ENCODE measurements at places on chromosomes 1 and 21.

DNA sequence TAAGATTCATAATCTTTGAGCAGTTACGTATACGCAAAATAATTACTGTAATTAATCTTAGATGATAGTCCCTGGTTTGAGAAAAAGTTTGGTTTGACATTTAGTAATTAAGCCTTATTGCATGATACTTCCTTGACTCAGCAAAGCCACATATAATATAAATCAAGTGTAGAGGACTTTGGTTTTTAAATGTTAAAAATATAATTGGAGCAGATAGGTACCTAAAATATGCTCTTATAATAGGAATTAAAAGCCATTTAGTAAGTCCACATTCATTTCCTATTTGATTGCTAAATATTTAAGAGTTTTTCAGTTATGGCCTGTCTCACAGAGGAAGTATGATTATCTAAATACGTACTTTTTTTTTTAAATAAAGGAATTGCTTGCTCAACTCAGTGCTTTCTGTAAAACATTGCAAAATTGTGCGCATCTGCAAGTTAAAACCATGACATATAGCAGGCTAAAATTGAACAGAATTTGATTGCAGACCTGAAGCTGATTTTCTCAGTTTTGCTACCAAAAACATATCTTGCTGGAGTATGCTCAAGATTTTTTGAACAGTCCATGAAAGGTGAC is 20.4 kb downstream of the RPE65 start:
- DNase-seq = no peak

DNA sequence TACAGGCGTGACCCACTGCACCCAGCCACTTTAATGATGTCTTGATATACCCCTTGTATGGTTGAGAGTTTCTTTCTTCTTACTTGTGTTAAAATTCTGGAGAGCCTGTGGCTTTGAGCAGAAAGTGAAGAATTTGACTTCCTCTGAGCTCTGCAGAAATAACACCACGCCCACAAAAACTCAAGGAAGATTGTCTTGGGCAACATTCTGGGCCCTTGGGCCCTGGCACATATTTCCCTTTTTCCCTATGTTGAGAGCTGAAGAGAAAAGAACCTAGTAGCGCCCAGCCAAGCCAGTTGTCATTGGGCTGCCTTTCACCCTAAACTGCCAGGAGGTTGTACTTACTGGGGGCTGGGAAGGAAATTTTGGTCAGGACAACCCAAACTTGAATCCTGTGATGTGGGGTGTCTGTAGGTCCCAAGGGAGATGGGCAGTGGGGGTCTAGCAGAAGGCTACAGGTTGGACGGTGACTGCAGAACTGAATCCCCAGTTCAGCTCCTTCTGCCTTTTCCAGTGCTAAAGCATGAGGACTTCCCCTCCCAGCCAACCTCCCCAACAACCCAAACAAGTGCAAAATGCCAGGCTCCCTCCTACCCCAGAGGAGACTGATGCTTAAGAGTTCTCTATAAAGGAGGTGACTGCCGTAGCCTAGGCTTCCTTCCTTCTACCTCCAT is 11.7 kb upstream of the SNAPIN start:
- no peak for DNase-seq

DNA sequence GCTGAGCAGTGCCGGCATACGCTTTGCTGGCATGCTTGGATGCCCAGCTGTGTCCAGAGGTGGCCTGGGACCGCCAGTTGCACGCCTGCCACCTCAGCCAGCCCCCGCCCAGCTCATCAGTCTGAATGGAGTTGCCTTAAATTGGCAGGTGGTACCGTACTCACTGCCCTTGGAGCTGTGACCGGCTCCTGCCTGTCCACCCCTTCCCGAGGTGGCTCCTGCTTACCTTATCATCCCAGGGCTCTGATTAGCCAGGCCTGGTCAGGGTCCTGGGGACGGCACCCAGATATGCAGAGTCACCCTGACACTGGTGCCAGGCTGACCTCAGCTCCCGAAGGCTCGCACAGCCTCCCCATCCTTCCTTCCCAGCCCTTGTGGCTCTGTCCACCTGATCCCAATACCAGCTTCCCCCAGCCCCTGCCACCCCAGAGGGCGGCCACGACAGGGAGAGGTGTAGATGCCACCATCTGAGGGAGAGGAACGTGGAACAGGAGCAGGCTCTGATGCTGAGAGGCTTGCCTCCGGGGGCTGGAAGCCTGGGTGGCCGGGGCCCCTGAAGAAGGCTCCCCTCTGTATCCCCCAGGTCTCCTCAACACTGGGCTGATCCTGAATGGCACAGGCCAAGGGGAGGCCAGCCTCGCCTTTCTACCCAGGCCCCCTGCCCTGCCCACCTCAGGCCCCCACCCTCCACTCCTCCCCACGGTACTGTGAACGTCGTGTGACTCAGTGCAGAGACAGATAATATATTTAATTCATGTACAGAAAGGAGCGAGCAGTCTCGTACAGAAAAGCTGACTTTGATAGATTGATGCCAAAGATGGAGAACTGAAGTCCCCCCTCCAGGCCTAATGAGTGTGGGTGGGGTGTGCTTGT is 27.8 kb downstream of the CDK18 start:
- no peak for DNase-seq

GRCh38 chr1:162404550-162405160 is 7.3 kb downstream of the SH2D1B start:
- DNase-seq = no peak

DNA sequence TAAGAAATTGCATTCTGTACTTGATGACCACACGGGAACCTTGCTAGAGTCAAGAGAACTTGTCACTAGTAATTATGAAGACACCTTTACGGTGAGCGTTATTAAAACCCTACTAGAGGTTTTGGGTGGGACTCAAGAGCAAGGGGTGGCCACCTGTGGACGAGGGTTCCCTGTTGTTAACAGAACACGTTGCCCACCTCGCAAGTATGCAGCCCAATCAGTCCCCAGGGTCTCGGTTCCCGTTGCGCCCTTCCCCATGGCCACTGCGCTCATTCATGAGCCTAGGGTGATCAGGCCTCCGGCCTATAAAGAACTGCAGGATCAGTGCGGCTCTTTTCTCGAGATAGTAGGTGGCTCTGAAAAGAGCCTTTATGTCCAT is 30.2 kb upstream of the RNF187 start:
- no peak for DNase-seq

GRCh38 chr1:108190001-108190634 is 10.0 kb downstream of the SLC25A24 start:
- no peak for DNase-seq

- no peak for DNase-seq
These were observed 32.8 kb upstream of the CASZ1 start for GRCh38 chr1:10829067-10829818.

DNA sequence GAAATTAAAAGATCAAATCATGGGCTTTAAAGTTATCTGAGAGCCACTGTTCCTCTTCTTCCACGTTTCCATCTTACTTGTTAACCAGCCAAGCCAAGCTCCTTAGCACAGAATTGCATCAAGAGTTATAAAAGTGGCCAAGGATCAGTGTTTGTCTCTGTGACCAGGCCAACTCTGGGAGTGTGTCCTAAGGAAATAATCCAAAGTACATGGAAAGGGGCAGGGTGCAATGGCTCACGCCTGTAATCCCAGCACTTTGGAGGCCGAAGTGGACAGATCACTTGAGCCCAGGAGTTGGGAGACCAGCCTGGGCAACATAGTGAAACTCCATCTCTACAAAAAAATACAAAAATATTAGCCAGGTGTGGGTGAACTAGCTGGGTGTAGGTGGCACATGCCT is 10.0 kb upstream of the MPZL1 start:
- DNase-seq = no peak

- DNase-seq = no peak
These were observed 137.6 kb upstream of the RUNX3 start for GRCh38 chr1:25067518-25068251.

DNA sequence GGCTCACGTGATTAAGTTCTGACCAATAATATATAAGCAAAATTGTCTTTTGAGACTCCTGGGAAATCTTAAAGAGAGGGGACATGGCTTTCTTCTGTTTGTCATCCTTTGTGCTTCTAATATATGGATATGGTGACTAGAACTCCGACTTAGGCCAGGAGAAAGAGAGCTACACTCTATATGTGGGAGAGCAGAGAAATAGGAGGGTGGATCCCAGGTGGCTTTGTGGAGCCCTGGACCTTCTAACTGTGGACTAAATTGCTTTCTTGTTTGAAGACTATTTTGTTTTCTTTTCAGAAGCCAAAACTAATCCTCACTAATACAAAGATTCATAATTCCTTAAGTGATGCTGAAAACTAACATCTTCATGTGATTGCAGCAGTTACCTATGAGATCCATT is 75.0 kb downstream of the CENPF start:
- no peak for DNase-seq

DNA sequence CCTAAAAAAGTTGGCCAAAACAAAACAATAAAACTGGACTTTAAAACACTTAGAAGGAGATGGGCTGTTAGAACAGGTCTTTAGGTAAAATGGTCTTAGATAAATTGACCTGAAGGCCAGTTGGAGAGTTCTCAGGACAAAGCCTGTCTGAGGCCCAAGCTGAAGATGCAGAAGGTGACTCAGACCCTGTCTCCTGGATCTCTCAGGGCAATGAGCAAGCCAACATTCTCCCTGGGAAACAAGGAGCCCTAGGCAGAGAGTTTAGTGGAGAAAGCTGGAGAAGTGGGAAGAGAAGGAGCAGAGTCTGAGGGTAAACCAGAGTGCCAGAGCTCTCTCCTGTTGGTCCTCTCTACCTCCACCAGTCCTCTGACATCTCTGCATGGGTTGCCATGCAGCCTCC is 70.1 kb downstream of the FCRL5 start:
- no peak for DNase-seq

All from vagina (tissue), 2 donors.